SJCRH30 (cell line): ENCODE measurements at places on chromosomes 7 and 10. TPM values are rescaled to one million over a fixed set of nuclear protein-coding genes. Genes with fewer than 3 reads are reported as not detected.
A peak's percentile ranks its signal among the peaks of the same experiment; 100 is the strongest.

The BZW2 gene
- 148 and 156 TPM in 2 replicates for total RNA-seq

The FBXL13 gene
- 0.75 and 0.76 TPM in 2 replicates for total RNA-seq

The TUBAL3 gene
- total RNA-seq = not detected in 2 replicates

GRCh38 chr7:35776686-35777085, 24.2 kb upstream of the SEPTIN7 start:
- H3K27me3 ChIP-seq = no peaks in the 10 kb centered on the region
- H3K4me3 ChIP-seq = no peak overlapping the region
- no peaks in the 10 kb centered on the region for H3K4me1 ChIP-seq
- no peak overlapping the region for H3K27ac ChIP-seq
- no peak for DNase-seq
- H3K36me3 ChIP-seq = no peaks in the 10 kb centered on the region

DNA sequence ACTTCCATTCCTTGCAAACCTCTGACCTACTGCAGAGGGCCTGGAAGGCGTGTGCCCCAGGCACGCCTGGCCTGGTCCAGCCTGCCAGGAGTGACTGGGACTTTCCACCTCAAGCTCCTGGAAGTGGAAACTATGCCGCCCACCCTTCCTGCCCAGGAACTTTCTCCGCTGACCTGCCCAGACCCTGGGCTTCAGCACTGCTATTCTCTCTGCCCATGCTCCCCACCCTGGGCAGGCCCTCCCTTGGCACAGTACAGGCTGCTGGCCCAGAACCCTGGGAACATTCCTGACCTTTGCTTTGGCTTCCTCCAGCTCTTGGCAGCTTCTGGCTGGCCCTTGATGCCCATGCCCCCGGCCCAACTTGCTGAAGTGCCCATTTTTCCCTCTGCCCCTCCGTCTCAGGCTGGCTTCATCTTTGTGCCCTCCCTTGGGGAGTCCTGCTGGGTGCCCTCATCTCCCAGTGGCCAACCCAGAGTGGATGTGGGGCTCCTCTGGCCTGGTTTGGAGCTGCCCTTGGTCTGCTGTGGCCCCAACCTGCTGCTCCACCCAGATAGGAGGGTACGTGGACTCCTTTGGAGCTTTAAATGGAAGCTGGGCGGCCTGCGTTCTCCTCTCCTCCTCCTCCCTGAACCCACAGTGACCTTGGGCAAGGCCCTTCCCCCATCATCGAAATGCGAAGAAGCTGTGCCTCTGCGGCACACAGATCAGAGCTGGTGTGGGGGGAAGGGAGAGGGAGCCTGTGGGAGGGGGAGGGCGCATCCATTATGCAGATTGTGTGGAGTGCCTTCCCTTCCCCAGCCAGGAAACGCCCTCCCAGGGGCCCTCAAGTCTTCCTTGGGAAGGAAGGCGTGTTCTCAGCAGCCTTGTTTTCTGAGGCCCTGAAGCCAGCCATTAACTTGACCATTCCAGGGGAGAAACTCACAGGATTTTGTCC, 3.4 kb downstream of the MMRN2 start:
- no peaks in the 10 kb centered on the region for H3K36me3 ChIP-seq
- no peak for DNase-seq
- no peaks in the 10 kb centered on the region for H3K27me3 ChIP-seq
- peaks cover 12% of the 10 kb centered on the region; the same call in 1 of the 2 replicates for H3K4me1 ChIP-seq
- no peak overlapping the region for H3K4me3 ChIP-seq
- H3K27ac ChIP-seq = no peak overlapping the region

GRCh38 chr10:19895500-19895899, 79.3 kb downstream of the PLXDC2 start:
- no peaks in the 10 kb centered on the region for H3K36me3 ChIP-seq
- H3K27ac ChIP-seq = no peak overlapping the region
- no peaks in the 10 kb centered on the region for H3K4me1 ChIP-seq

GRCh38 chr10:95391581-95392216, 100.9 kb upstream of the PDLIM1 start:
- no peaks in the 10 kb centered on the region for H3K4me1 ChIP-seq
- no peak overlapping the region for H3K4me3 ChIP-seq
- no peaks in the 10 kb centered on the region for H3K27me3 ChIP-seq
- DNase-seq = peak; percentile 38
- no peaks in the 10 kb centered on the region for H3K36me3 ChIP-seq
- H3K27ac ChIP-seq = no peak overlapping the region

DNA sequence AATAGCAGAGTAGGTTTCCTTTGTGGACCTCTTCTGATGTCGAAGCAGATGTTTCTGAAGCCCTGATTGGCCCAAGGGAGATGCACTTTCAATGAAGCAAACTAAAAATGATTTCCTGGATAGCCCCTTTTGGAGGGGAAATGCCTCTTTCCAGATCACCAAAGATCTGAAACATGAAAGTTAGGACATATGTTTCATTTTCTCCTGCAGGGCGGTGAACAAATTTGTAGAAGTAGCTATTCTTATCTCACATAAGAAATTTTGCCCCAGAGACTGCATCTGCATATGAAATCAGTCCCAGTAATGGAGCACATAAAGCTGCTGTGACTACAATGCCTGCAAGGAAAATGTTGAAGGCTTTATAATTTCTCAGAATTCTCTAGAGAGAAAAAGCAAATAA, 56.0 kb downstream of the THSD7A start:
- H3K27me3 ChIP-seq = no peaks in the 10 kb centered on the region
- 0 out of 2 replicates have a peak, but pooled peaks cover 4% of the 10 kb centered on the region for H3K4me1 ChIP-seq
- H3K4me3 ChIP-seq = no peak overlapping the region
- no peak for DNase-seq

- no peaks in the 10 kb centered on the region for H3K4me1 ChIP-seq
- peaks cover 11% of the 10 kb centered on the region; the same call in 1 of the 2 replicates for H3K27me3 ChIP-seq
- H3K36me3 ChIP-seq = no peaks in the 10 kb centered on the region
These were observed 26.9 kb downstream of the ENKUR start for GRCh38 chr10:24988831-24989640.

DNA sequence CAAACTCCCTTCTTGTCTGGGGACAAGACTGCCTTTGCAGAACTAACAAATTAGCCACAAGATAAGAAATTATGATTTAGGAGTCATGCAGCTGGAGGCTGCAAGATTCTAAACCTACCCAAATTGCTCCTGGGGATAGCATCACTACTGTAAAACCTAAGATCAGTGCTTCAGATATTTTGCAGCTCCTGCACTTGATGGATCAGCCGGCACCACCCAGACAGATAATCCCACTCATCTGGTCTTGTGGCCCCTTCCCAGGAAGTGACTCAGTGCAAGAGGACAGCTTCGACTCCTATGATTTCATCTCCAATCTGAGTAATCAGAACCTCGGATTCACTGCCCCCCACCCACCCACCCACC, 181.9 kb downstream of the AKR1D1 start:
- H3K4me3 ChIP-seq = no peak overlapping the region
- H3K27ac ChIP-seq = no peak overlapping the region
- no peak for DNase-seq
- H3K27me3 ChIP-seq = no peaks in the 10 kb centered on the region

DNA sequence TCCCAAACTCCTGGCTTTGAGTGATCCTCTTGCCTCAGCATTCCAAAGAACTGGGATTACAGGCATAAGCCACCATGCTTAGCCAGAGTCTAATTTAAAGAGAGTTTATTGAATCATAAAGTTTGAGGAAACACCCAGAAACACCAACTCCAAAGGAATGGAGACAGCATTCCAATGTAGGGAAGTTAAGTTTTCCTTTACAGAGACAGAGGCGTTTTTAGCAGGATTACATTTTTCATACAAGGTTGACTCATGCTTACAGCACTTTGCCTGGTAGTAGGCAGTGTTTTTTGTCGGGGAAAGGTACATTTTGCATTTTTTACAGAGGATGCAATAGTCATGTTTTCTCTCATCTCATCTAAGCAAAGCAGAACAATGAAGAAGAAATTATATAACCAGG, 18.9 kb upstream of the OPN4 start:
- H3K36me3 ChIP-seq = no peaks in the 10 kb centered on the region
- H3K4me1 ChIP-seq = no peaks in the 10 kb centered on the region
- no peak for DNase-seq
